LHCN-M2 (cell line): ENCODE measurements at places on chromosomes 2 and 18.

DNA sequence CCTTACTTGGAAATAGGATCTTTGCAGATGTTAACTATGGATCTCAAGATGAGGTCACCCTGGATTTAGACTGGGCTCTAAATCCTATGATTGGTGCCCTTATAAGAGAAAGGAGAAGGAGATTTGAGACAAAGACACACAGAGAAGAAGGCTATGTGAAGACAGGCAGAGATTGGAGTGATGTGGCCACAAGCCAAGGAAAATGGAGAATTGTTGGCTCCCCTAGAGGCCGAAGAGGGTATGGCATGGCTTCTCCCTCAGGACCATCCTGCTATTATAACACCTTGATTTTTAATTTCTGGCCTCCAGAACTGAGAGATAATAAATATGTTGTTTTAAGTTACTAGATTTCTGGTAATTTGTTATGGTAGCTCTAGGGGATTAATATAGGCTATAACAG is 7.6 kb downstream of the CYBRD1 start:
- peak; percentile 24 for DNase-seq

DNA sequence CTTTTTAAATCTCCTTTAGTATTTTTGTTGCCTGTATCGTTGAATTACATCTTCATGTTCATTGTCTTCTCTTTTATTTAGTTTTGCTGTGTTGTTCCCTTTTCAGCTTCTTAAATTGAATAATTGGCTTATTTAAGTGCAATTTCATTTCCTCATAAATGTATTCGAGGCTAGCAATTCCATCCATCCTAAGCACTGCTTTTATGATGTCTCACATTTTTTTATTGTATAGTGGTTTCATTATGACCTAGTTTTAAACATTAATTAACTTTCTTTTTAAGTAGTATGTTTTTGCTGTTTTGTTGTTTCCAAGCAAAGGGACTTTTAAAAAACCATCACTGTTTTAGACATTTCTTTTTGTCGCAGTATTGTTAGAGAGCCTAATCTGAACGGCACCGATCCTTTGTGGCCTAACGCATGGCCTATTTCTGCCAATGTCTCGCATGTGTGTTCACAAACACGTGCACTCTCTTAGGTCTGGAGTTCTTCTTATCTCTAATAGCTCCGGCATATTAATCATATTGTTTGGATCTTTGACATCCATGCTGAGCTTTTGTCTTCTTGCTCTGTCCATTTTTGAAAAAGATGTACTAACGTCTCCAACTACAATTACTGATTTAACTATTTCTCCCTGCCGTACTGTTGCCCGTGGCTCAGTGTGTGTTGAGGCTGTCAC is 59.6 kb upstream of the ZNF516 start:
- no peak for DNase-seq

DNA sequence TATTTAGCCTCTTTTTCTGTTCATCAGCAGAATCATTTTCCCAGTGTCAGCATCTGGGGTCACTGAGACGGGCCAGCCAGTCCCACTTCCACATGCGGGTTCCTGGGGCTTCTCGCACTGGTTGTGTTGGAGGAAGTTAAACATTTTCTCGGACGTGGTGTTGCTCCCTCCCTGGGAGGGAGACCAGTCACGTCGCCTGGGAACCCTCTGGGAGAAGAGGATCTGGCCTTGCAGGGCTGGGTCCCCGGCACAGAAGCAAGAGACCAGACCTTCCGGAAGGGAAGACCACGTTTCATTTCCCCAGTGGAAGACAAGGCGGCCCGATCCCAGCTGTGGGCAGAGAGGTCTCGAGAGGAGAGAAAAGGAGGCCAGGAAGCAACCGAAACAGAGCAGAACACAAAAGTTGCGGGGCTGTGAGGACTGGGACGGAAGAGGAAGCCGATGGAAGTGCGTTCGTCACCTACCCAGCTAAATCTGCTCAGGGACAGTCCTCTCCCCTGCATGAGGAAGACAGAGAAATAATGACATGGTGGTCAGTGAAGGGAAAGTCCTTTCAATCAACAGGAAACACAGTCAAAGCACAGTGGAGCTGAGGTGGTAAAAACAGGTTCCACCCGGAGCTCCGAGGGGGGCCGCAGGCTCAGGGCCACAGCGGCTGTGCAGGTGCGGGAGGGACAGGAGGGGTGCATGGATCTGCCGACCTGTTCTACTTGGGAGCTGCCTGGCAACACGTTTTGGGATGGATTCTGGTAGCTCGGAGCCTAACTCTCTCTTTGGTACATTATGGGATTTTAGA is 144.4 kb downstream of the MBP start:
- DNase-seq = no peak

- no peak for DNase-seq
Measured at GRCh38 chr2:127658641-127659407, 12.9 kb downstream of the GPR17 start.

GRCh38 chr18:56563568-56563967 is 74.8 kb downstream of the TXNL1 start:
- no peak for DNase-seq

DNA sequence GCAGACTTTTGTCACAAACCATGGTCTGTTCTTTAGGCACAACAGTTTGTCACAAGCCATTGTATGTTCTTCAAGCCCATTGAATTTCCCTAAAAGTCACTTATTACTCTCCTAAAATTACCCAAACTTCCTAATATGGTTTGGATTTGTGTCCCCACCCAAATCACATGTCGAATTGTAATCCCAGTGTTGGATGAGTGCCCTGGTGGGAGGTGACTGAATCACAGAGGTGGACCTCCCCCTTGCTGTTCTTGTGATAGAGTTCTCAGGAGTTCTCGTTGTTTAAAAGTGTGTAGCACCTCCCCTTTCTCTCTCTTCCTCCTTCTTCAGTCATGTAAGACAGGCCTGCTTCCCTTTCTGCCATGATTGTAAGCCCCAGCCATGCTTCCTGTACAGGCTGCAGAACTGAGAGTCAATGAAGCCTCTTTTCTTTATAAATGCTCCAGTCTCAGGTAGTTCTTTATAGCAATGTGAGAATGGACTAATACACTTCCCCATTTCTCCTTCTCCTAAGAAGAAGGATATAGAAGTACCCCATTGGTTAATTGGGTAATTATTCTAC is 11.2 kb upstream of the GYPC start:
- no peak for DNase-seq

GRCh38 chr2:26885651-26886329 is 37.9 kb downstream of the DPYSL5 start:
- DNase-seq = no peak

DNA sequence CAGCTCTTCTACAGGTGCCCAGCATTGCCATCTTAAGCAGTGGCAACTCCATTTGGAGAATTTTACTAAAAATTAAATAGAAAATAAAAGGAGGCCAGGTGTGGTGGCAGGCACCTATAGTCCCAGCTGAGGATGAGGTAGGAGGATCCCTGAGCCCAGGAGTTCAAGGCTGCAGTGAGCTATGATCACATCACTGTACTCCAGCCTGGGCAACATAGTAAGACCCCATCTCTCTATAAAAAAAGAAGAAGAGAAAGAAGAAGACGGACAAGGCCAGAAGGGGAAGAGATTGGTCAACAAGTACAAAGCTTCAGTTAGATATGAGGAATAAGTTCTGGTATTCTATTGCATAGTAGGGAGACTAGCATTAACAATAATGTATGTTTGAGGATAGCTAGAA is 21.7 kb upstream of the HNRNPA3 start:
- no peak for DNase-seq

DNA sequence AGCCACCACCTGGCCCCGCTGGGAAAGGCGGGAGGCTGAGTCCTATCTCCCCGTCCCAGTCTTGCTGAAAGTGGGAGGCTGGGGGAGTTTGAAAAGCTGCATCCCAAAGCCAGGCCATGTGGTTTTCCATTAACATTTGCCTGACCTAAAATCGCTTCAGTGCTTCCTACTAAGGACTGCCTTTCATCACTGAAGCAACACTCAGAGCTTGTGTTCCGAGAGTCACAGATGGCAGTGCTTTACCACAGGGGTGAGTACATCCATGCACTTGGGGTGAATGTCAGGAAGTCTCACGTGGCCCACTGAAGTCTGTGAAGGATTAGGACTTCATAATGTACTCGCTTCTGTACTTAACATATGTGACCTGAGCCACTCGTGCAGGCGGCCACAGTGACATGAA is 43.3 kb downstream of the PXDN start:
- DNase-seq = no peak

DNA sequence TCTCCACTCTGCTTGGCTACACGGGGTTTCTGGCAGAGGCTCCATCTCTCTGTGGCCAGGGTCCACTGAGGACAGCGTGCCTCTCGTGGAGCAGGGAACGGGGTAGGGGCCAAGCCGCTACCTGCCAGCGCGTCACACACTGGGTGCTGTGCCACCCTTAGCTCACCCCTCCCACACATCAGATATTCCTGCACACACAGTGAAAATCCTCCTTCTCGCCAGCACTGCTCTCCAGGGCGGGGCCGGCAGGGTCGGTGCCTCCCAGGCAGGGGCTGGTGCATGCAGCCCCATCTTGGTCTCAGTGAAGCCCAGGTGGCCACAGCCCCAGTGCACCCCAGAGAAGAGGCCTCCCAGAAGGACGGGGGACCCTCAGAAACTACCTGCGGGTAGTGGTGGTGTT is 124.6 kb downstream of the MBP start:
- no peak for DNase-seq

- DNase-seq = no peak
Measured at GRCh38 chr2:105943977-105944376, 199.3 kb downstream of the NCK2 start.

GRCh38 chr2:25310965-25311864 is 30.5 kb downstream of the DNMT3A start:
- no peak for DNase-seq

DNA sequence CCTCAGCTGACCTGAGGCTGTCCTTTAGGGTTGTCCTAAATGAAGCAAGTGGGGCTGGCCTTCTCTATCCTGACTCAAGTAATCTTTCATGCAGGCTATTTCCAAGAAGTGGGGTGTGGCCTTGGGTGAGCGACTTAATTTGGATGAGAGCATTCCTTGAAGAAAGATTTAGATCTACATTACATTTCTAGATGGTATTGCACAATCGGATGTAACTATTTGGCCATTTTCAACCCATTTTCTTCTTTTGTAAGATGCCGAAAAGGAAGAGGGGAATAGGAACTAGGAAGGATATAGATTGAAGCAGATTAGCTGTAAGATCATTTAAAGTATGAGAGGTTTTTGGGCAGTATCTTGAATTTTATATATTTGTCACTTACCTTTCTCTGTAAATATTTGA is 746.3 kb downstream of the MBD2 start:
- no peak for DNase-seq

DNA sequence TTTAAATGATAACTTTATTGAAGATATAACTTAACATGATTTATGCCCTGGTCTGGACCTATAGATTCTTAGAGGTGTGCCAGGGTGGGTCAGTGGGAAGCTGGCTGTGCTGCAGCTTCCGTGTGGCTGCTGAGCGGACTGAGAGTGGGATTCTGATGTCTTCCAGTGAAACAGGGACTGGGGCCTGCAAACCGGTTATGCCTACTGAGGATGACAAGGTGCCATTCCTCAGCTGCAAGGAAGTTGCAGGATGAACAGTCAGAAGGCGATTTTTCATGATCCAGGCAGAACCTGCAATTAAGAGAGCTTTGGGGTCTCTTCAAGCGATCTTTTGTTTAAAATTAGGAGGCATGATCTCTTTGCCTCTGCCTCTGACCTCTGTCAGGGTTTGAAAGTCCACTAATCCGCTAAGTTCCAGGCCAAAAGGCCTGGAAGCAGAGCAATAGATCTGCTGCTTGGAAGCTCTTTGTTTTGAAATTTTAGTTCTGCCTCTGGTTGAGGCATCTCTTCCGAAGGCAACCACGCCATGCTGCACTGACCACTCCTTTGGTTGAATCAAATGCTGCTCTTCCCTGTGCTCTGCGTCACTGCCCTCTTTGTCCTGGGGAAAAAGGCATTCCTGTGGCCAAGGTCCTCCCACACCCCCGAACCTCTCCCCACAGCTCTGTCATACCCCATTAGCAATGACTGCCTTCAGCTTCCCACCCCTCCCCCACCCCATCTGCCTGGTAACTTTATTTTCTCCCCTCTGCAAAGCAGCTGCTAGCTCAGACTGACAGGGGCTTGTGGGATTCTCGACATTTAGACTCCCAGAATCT is 2.0 kb downstream of the TMEM169 start:
- DNase-seq = peak; percentile 99

DNA sequence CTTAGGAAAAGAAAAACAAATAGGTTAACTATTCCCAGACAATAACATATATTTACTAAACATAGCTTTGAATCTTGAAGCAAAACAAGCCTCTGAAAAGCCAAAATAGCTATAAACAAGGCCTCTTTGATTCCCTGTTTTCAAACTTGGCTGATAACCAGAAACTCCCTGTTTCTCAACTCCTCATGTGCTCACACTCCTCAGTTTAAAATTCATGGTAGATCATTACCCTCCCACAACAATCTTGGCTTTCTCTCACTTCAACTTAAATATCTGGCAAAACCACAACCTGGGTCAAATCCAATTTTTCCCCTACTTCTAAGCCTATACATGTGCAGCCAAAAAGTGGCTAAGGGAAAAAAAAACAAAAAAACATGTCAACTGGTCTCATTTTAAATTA is 15.6 kb downstream of the SUCLG1 start:
- DNase-seq = no peak

DNA sequence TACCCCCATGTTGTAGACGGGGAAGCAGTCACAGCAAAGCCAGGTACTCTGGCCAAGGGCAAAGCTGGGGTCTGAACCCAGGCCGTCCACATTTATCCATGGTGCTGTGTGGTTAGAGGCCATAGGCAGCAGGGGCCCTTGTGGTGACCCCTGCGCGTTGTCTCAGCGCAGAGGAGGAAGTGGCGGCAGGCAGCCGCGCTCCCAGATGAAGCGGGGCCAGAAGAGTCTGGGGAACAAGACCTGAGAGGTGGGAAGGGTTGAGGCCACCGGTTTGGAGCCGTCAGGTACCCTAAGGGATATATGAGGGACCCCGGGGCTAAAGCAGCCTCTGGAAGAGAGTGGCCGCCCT is 770 bp downstream of the ZNF396 start:
- DNase-seq = no peak
